Esophagus mucosa (tissue), 1 donor: ENCODE measurements at places on chromosomes 5 and 9. TPM values are rescaled to one million over a fixed set of nuclear protein-coding genes. Genes with fewer than 3 reads are reported as not detected.

DNA sequence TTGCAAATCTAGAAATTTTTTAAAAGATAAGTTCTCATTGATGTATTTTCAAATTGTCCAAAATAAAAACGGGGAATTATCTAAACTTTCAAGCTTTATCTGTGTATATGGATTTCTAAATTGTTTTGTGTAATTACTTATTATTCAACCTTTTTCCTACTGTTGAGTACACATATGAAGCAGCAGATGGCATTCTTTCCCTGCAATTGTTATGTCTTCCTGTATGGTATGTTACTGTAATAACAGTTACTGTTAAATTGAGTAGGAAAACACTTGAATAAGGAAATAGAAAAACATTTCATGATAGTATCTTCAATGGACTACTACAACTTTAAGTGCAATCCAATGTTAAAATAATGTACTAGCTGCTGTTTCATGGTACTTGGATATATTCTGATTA lies 124.8 kb downstream of the RANBP17 start:
- no peak for ATAC-seq

DNA sequence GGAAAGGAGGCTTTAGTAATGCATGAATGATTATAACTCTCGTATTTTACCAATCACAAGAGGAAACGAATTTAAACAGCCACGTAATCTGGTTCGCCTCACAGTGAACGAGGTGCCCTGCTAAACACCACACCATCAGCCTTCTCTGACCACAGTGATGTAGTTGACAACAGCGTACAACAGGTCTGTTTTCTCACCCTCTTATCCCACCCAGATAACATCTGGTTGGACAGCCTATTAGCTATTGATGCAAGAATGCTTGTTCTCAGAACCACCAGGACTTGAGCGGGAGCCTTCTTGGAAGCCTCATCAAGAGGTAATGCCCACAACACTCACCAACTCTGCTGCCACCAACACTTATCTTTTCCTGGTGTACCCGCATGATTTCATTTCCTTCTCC lies 23.3 kb downstream of the SLC1A3 start:
- no peak for ATAC-seq

DNA sequence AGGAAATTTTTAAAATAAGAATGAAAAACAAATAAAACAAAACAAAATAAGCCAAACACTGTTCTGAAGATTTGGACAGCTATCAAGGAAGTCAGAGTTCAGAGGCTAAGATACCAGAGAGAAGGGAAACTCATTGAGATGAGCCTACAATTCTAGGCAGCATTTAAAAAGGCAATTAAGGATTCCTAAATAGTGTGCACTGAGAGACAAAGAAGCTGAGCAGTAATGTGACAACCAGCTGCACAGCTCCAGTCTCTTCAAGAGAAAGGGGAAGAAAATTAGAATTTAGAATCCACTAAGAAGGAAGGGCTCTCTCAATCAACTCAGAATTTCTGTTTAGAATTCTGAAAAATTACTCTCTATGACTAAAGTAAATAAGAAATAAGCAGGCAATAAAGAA lies 246.7 kb upstream of the COX7C start:
- ATAC-seq: no peak

GRCh38 chr9:21160178-21160577 lies 6.3 kb downstream of the IFNA21 start:
- no peak for ATAC-seq

- peak; percentile 31 for ATAC-seq
Measured at GRCh38 chr9:93143830-93144530, 9.9 kb upstream of the NINJ1 start.

Gene MEIKIN
- not detected for total RNA-seq

Gene DIPK1B
- total RNA-seq: 0.76 TPM
